ENCODE measurements at places on chromosomes 2 and 18.

GRCh38 chr2:138782383-138782782 is 2.2 kb upstream of the NXPH2 start:
- peaks cover 33% of the 10 kb centered on the region for H3K27me3 ChIP-seq
- no peak for DNase-seq
- H3K4me3 ChIP-seq: no peak overlapping the region
- peaks cover 3% of the 10 kb centered on the region for H3K4me1 ChIP-seq
- no peaks in the 10 kb centered on the region for H3K36me3 ChIP-seq

DNA sequence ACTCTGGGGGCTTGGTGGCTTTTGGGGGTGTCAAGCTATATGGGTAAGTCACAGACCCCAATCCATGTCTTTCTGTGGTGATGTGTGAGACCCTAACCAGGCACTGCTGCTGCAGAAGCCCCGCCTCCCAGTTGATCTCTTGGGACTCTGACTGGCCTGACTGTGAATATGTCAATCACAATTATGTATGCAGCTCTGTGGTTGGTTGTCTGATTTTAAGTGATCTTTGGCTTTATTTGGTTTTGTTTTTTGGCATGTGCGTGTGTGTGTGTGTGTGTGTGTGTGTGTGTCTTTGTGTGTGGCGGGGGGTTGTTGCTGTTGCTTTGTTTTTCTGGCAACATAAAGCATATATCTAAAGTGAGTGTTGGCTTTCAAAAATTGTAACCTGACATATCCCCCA is 78.5 kb upstream of the GLS start:
- H3K27me3 ChIP-seq: no peaks in the 10 kb centered on the region
- H3K4me3 ChIP-seq: no peak overlapping the region
- no peaks in the 10 kb centered on the region for H3K4me1 ChIP-seq

- no peak overlapping the region for H3K4me3 ChIP-seq
- no peaks in the 10 kb centered on the region for H3K36me3 ChIP-seq
- no peak overlapping the region for H3K27ac ChIP-seq
- H3K27me3 ChIP-seq: no peaks in the 10 kb centered on the region
- DNase-seq: no peak
Observed at GRCh38 chr2:33478968-33479731, 2.7 kb downstream of the RASGRP3 start.

DNA sequence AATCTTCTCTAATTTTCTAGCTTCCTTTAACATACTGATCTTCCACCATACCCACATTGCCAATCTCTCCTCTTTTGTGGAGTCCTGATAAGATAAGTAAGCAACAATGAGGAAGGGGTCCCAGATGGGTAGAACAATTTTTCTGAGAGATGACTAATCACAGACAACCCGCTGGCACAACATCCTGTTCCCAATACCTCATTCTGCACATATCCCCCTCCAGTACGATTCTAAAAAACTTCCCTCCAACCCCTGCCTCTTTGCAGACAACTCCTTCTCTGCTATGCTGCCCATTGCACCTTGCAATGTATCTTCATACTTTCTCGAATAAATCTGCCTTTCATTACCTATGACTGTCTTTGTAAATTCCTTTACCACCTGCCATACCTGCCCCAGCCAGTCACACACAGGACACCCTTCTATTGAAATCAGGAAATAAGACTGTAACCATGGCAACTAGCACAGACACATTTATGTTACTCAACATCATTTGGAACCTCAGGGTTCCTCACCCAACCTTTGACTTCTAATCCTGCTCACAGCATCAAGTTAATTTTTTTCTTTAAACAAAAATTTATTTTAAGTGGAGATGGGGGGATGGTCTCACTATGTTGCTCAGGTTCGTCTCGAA is 7.4 kb upstream of the EXOC6B start:
- H3K36me3 ChIP-seq: no peaks in the 10 kb centered on the region

GRCh38 chr2:129759472-129760010 is 219.9 kb upstream of the RAB6C start:
- H3K27ac ChIP-seq: no peak overlapping the region
- no peaks in the 10 kb centered on the region for H3K4me1 ChIP-seq
- DNase-seq: no peak
- no peaks in the 10 kb centered on the region for H3K36me3 ChIP-seq

DNA sequence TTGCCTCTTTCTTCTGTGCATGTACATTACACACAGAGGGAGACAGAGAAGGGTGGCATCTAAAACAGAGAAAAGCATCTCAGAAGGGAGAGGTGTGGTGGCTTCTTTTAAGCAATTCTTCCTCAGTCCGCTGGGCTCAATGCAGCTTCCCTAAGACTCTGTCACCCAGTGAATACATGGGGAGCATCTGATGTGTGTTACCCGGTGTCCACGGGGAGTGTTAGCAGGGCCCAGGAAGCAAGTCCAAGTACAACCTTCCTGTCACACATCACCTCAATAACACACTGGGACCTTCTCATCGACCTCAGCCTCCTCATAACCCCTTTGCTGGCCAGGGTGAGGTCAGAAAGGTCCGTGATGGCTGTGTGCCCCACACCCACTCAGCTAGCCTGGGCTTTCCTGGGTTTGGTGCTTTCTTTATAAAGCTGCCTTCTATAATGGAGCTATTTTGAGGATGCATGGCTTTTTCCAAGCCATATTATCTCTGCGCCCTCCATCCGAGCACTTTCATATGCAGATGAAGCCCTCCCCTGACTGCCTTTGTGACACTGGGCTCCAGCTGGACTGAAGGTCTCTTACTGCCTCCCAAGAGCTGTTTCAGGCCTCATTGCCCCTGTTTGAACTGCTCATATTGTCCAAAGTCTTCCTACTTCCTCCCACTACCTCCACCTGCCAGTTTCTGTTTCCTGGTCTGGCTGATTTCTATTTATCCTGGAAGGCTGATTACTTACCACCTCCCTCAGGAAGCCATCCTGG is 21.4 kb downstream of the TNFRSF11A start:
- H3K27ac ChIP-seq: no peak overlapping the region
- no peaks in the 10 kb centered on the region for H3K4me1 ChIP-seq
- no peak overlapping the region for H3K4me3 ChIP-seq
- H3K27me3 ChIP-seq: peaks cover 10% of the 10 kb centered on the region

DNA sequence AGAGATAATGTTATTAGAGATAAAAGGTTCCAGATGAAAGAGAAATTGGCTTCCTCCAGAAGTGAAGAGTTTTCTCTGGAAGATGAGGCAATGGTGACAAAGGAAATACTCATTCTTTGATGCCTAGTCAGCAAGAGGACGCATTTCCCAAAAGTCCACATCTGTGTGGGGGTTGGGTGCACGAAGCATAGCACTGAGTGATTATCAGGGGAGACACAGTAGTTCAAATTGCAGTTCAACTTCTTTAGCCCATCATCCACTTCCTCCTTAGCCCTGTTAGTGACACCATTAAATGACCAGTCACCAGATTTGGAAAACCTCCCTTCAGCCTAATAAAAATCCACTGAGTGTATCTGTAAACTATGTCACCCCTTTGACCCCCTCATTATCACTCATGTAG is 80.9 kb upstream of the PHLPP1 start:
- H3K4me1 ChIP-seq: peaks cover 7% of the 10 kb centered on the region
- H3K27me3 ChIP-seq: peaks cover 14% of the 10 kb centered on the region
- H3K36me3 ChIP-seq: no peaks in the 10 kb centered on the region
- no peak for DNase-seq
- H3K4me3 ChIP-seq: no peak overlapping the region

Measured in activated CD8-positive, alpha-beta T cell treated with anti-CD3 and anti-CD28 coated beads for 36 hours (primary cell).